ENCODE measurements at places on chromosomes 6 and 20.

DNA sequence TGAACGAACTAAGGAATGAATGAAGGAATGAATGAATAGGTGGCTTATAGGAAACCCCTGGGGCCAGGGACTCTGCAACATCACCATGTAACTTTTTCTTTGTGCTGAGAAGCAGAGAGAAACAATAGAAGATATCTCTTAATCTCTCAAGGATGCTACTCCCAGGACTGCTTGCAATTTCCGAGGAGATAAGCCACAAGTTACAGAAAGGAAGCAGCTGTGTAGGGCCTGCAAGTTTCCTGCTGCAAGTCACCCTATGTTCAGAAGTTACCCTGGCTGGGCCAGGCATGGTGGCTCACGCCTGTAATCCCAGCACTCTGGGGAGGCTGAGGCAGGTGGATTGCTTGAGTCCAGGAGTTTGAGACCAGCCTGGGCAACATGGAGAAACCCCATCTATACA, 7.3 kb upstream of the MAVS start:
- DNase-seq, result no peak

DNA sequence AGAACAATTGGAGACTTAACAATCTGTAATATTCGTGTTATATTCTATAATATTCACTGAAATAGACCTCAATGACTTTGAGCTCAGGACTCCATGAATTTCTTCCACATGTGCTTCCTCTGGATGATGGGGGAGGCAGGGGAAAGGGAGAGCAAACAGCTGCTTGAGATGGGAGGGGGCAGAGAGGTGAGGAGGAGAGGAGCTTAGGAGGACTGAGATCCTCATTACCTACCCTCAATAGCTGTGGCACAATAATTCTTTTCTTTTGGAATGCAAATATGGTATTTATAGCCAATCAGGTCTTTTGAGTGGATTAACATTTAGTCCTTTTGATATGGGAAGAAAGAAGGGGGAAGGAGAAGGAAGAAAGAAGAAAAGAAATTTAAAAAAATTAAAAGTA, 64.1 kb upstream of the ZNF217 start:
- DNase-seq, result no peak

GRCh38 chr6:107668743-107669474, 155.2 kb downstream of the SCML4 start:
- DNase-seq, result no peak

- DNase-seq, result no peak
Measured at GRCh38 chr6:24699521-24700359, 19.2 kb downstream of the C6orf62 start.

DNA sequence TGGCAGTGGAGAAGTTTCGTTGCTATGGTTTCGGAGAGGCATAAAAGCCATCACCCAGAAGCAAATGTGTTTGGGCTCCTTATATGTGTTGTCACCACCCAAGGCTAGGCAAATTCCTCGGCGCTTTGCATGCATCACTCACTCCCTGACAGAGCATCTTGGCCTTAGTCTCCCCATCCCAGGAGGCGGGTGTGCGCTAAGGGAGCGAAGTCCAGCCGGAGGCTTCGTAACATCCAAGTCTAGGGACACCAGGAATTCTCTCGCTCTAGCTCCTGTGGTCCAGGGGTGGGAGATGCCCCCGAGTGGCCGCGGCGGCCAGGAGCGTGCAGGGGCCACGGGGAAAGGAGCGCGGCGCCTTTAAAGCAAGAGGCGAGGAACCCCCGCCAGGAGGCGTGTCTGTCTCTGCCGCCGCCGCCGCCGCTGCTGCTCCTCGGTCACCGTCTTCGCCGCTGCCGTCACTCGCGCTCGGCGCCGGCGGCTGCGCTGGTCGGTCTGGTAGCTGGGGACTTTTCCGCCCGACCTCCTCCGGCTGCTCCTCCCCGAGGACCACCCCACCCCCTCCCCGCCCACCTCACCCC, at the start of gene GRIK2:
Gene GRIK2 (plus strand): TSS at position 458 of the 578 bp plus-strand sequence.
- DNase-seq, result peak; percentile 76

- DNase-seq, result no peak
Measured at GRCh38 chr20:57800791-57801430, 91.1 kb upstream of the PMEPA1 start.

DNA sequence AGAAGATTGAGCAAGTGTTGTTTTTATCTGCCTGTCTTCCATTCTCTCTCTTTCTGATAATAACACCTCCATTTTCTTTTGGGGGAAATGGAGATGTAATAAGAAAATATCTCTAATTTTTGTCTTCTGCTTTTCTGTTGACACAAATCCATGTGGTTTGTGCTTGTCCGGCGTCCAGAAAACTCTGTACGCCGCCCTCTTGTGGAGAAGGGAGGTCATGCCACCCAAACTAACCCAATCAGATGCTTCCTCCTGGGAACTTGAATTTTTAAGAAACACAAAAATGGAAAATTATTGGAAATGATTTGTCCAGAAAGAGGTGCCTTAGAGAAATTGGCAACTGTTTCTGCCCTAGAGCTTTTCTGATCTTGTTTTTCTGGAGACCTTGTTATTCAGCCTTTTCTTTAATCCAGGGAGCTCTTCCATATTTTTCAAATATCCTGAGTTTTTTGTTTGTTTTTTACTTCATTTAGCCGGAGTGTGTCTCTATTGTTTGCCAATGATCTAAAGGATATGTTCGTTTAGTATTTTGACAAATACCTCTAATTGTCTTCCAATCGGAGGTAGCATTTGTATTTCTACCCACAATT, 17.8 kb upstream of the FNDC1 start:
- peak; percentile 10 for DNase-seq

GRCh38 chr6:15023448-15023847, 222.4 kb upstream of the JARID2 start:
- DNase-seq, result no peak

- DNase-seq, result no peak
Measured at GRCh38 chr20:4322499-4322898, 307.1 kb upstream of the RNF24 start.

GRCh38 chr20:29873946-29874345, 1383.5 kb upstream of the DEFB115 start:
- peak; percentile 17 for DNase-seq
